ENCODE measurements at places on chromosomes 3 and 15.

GRCh38 chr3:127858521-127858920 is 36.2 kb upstream of the MGLL start:
- DNase-seq: no peak

- no peak for DNase-seq
Measured at GRCh38 chr3:141129541-141130011, 78.4 kb downstream of the SPSB4 start.

GRCh38 chr3:110243081-110243480 is 828.5 kb upstream of the NECTIN3 start:
- DNase-seq: no peak

DNA sequence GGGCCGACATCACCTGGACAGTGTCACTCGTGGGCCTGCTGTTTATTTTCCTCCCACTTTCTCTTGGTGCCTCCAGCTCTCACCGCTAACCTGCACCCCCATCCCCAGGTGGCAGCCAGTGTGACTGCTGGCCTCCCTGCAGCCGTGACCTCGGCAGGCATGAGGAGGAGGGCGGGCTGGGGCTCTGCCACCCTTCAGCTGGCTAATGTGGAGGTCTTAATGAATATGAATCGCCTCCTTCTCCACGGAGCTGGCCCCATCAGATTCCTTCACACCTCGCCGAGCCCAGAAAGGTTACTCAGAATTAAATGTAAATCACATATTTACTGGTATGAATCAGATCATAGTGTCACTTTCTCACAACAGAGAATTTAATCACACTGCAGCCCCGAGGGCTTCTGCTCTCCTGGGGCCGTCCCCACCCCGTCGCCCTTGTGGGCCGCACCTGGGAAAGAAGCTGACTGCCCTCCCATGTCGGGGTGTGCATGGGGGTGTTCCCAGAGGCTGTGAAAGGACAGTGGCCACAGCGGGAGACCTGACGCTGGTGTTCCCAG is 171.1 kb upstream of the TLE3 start:
- DNase-seq: no peak

- no peak for DNase-seq
Measured at GRCh38 chr15:96115642-96116041, 214.9 kb upstream of the NR2F2 start.

GRCh38 chr3:177410730-177411129 is 213.4 kb upstream of the TBL1XR1 start:
- DNase-seq: peak; percentile 99

All from NCI-H2081 treated with DMSO at 0.1 percent for 48 hours (cell line).